ENCODE measurements at places on chromosomes 6 and 20.

DNA sequence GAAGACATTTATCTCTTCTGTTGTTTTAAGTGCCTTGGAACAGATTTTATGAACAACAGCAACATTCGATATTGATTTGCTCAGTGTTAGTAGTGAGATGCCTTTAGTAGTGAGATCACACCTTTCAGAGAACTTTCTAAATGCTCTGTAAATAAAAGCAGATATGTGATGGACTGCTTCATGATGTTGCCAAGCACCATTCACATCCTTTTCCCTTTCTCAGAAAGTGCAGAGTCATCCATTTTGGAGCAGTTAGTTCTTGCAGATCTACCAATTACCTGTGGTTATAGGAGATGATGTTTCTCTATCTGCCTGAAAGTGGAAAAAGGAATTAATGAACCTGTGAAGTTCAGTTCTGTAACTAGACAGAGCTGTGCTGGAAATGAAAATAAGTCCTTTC is 27.0 kb downstream of the CBFA2T2 start:
- DNase-seq = no peak

GRCh38 chr6:84033523-84034451 is at the start of gene MRAP2:
MRAP2 (plus strand) TSS chr6:84033772; CDS start chr6:84055319, 21,547 bp downstream.
- no peak for DNase-seq

- DNase-seq = no peak
Measured at GRCh38 chr20:49431329-49431728, 51.1 kb downstream of the KCNB1 start.

DNA sequence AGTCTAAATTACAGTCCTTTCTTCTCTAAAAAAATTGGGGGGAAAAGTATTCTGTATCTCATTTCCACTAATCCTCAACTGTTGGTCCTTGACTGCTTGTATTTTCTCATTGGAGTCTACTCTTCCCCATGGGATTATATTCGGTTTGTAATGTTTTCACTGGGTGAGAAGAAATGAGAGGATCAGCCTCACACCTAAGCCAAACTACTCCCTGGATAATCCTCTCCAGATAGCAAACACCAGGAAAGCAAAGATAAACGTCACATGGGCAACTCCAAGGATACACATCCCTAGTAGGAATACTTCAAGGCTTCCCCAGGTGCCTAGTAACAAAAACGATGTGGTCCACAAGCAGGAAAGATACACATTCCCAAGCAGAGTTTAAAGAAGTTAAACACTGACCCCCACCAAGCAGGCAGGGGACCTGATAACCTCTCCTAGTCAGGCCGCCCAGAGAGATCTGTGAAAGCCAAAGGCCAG is 53.9 kb upstream of the SOX4 start:
- DNase-seq = no peak

GRCh38 chr6:21132856-21133838 is 460.4 kb upstream of the SOX4 start:
- DNase-seq = no peak

DNA sequence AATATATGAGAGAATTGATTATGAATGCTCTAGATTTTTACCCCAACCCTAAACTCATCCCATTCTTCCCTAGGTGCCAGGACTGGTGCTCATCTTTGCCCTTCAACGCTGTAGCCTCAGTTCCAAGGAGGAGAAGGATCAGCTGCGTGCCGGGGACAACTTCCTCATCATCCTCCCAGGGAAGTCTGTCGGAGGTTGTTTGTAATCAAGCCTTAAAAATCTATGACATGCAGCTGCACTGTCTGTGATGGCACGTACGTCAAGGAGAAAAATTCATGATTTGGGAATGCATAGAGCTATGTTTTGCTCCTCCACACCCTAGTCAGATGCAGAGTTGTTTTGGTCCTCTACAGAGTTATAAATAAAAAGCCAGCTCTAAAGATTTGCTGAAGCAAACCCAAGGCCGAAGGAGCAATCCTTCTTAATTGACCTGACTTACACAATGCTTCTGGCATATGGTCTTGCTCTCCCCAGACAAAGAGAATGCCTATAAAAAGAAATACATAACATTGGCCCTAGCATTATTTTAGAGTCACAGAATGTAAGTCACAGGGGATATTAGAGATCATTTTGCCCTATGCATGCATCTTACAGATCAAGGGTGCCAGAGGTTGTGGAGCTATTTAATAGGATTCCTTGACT is 244.2 kb downstream of the HIVEP2 start:
- DNase-seq = no peak

DNA sequence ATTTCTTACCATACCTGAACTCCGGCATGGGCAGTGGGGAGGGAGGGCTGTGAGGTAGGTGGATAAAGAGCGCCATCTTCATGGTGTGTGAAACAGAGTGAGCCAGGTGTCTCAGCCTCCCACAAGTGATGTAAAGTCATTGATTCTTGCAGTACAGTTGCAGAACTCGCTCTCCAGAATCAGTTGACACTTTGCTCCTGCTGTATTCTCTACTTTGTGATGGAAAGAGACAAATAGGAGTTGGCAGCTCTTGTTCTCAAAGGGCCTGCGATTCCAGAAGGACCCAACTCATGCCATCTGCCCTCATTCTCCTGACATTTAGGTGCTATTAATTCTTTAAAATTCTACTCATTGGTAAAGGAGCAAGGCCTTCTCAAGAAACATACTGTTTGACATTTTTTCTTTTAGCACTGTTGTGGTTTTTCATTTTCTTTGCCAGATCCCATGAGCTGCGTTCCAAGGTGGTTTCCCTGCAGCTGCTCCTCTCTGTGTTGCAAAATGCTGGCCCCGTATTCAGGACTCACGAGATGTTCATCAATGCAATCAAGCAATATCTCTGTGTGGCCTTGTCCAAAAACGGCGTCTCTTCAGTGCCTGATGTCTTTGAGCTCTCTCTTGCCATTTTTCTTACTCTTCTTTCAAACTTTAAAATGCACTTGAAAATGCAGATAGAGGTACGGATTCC is 49.3 kb downstream of the ARFGEF2 start:
- DNase-seq = no peak

- DNase-seq = no peak
Measured at GRCh38 chr20:19735446-19735845, 22.6 kb upstream of the RIN2 start.

DNA sequence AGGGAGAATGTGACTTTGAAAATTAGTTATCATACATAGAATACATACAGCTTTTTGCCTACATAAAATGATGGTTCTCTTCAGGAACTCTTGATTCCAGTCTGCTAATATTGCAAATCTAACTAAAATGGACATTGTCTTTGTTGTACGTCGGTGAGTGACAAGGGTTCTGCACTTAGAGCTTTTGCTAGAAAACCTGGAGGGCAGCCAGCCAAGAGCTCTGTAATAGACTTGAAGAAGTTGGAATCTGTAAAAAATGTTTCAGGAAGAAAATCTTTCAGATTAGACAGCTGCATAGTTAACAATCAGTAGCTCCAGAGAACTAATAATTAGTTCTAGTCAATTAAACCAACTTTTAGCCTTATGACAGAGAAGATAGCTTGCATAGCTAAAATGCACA is 138.3 kb downstream of the FLRT3 start:
- DNase-seq = no peak

- DNase-seq = no peak
Measured at GRCh38 chr6:160750276-160750689, 48.2 kb downstream of the PLG start.

- no peak for DNase-seq
Measured at GRCh38 chr6:29517728-29518440, 30.1 kb upstream of the MAS1L start.

DNA sequence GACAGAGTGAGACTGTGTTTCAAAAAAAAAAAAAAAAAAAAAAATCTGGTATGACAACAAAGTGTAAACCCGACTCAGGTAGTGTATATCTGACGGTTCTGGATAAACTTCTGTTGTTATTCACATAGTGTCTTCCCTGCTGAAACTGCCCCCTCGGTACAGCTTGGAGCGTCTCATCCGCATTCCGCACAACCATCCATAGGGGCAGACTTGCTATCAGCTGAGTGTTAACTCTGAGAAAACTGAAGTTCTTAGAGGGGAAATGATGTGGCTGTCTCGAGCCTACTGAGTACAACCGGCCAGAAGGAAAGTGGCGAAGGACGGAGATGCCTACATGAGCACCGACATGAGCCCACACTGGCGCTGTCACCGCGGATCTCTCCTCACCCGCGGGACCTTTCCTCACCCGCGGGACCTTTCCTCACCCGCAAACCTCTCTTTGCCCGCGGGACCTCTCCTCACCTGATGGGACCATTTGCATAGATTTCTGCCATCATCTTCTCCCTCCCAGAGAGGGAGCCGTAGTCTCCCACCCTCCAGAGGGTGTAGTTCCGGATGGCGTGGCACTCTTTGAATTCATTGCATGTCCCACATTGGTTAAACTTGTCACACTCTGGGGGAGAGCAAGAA is 9.8 kb downstream of the CTSZ start:
- no peak for DNase-seq

DNA sequence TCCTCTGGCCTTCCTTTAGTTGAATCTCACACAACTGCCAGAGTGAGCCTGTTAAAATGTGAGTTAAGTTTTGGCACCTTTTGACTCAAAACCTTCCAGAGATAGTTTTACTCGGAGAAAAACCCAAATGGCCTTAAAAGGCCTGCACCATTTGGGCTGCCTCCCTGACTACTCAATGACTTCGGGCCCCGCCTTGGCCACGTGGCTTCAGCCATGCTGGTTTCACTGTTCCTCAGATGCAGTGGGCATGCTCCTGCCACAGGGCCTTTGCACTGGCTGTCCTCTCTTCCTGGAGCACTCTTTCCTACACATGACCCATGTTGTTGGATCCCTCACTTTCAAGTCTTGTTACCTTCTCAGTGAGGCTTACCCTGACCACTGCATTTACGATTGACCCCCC is 18.3 kb downstream of the VEGFA start:
- DNase-seq = no peak

DNA sequence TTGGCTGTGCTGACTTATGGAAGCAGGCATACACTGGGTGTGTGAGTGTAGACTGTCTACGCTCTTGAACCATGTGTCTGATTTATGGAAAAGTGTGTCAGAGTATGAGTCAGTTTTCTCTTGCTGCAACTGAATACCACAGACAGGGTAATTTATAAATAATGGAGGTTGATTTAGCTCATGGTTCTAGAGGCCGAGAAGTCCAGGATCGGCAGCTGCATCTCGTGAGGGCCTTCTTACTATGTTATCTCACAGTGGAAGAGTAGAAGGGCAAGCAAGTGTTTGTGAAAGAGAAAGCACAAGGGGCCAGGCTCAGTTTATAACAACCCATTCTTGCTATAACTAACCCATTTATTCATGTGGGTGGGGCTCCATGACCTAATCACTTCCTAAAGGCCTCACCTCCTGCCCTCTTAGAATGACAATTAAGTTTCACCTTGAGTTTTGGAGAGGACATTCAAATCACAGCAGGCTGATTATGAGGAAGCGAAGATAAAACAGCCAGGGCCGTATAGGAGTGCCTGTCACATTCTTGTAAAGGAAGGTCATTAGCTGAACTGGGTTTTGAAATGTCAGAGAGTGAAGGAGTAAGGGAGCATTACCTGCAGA is 6.7 kb downstream of the GPR31 start:
- DNase-seq = no peak

GRCh38 chr6:34414999-34415858 is 10.6 kb downstream of the RPS10 start:
- no peak for DNase-seq

DNA sequence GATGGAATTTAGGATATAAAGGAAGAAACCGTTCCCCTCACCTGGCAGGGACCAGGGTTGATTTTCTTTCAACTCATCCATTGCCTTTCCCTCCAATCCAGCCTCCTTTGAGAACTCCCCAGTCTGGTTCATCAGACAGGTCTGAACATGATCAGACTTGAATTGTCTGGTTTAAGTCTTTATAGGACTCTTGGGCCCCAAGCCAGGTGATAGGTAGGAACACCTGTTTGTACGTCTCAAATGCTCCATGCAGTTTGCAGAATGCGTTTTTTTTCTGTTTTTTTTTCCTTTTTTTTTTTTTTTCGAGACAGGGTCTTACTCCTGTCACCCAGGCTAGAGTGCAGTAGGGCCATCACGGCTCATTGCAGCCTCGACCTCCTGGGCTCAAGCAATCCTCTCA is 4.1 kb upstream of the CEP250 start:
- no peak for DNase-seq

DNA sequence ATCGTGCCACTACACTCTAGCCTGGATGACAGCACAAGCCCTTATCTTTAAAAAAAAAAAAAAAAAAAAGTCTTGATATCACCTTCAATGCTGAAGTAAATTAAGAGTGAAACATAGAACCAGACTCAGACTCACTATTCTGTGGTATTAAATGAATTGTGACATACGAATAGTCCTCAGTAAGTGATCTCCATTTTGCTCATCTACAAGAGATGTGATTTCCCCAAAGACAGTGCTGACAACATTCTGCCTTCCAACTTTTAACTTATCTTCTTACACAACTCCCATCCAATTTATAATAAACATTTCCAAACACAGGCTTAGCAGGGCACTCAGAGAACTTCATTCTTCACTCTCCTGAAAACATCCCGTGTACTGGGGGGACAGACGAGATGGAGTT is 8.0 kb downstream of the ZBTB24 start:
- DNase-seq = no peak

- DNase-seq = peak; percentile 39
Measured at GRCh38 chr6:111804627-111805235, 68.5 kb downstream of the FYN start.

DNA sequence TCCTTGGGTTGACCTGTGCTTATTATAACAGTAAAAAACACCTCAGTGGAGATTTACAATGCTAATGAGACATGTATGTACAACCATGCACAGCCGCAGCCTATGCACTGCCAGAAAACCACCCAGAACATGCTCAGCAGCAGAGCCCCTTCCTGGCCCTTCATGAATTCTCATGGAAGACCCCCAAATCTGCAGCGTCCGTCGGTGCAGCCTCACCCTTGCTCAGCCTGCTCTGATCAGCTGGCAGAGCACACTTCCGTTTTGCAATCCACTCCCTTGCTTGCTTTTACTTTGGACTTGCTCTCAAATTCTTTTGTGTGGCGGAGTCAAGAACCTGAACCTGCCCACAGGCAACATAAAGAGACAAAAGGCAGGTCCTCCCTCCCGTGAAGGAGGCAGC is 378.2 kb upstream of the SULF2 start:
- DNase-seq = no peak

- DNase-seq = no peak
Measured at GRCh38 chr6:47111685-47112084, 69.6 kb upstream of the ADGRF1 start.

DNA sequence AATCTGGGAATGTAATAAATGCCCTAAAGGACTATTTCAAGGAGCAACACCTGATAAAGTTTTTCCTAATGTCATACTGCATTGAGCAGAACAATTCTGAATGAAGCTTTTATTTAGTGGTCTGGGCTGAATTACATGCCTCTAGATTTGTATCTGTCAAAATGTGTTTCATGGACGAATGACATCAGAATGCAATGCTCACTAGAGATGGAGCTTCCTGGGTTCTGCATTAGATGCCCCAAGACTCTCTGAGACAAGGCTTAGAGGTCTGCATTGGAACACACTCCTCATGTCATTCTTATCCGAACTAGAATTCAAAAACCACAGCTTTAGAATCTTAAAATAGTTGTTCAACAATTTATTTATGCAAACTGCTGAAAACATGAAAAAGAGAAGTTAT is 62.0 kb downstream of the SYNE1 start:
- DNase-seq = no peak

Data from activated CD4-positive, alpha-beta T cell treated with anti-CD3 and anti-CD28 coated beads for 24 hours (primary cell).